ENCODE measurements at places on chromosomes 3 and 15.

DNA sequence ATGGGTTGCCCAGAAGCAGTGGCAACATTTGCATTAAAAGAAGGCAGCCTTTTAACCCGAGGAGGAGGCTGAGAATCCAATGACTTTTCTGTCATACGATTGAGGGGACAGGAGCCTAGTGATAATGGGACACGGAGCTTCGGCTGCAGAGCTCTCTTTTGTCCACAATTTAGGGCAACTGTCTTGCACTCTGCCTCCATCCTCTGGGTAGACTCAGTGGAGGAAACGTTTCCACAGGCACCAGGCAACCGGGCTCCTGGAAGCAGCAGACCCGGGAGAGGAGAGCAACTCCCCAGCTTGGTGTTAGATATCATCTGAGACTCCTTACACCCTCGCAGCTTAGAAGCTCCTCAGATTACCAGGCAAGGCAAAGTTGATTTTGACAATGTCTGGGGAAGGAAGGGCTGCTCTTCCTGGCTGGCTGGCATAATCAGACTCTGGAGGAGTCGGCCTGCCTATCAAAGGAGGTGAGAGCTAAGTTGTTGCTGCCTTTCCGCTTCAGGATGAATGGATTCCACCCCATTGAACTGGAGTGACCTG, 43.5 kb upstream of the RNU6-1 start:
- DNase-seq = no peak

DNA sequence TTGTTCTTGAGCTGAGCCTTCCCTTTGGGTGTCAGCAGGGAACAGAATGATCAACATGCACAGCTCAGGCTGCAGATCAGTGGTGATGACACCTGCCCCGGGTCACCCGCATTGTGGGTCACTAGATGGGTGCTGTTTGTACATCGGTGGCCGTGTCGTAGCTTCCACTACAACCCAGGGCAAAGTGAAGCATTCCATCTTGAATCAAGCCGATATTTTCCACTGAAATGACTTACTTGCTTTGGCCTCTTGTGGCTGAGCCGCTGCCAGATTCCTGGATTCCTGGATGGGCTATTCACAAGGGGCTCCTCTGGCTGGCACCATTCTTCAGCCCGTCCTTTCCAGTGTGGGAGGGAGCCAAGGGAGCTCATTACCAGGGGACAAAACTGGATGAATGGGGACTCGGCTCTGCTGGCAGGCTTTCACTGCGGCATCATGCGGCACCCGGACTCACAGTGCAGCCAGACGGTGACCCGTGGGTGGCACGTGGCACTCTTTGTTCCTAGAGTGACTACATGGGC, 65.6 kb downstream of the SLCO3A1 start:
- DNase-seq = peak; percentile 64

DNA sequence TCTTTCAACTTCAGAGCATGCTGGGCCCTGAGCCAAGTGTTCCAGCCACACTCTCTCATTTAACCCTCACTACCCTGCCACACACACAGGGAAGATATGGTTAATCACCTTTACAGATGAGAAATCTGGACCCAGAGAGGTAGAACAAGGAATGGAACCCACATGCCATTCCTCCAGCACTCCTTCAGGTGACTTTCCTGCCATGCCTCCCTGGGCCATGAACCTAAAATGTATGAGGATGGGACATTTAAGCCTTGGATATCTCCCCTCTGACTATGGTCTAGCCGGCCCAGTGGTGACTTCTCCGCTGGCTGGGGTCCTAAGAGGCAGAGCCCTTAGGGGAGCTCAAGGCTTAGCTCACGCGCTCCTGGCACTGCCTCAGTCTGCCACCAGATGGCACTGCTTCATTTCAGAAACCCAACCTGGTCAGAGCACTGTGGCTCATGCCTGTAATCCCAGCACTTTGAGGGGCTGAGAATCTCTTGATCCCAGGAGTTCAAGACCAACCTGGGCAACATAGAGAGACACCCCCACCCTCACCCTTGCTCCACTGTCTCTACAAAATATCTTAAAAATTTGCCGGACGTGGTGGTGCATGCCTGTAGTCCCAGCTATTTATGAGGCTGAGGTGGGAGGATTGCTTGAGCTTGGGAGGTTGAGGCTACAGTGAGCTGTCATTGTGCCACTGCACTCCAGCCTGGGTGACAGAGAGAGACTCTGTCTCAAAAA, 2.2 kb upstream of the DCAF1 start:
- peak; percentile 90 for DNase-seq

GRCh38 chr15:40136470-40137302, 24.2 kb upstream of the BUB1B start:
- DNase-seq = peak; percentile 5

DNA sequence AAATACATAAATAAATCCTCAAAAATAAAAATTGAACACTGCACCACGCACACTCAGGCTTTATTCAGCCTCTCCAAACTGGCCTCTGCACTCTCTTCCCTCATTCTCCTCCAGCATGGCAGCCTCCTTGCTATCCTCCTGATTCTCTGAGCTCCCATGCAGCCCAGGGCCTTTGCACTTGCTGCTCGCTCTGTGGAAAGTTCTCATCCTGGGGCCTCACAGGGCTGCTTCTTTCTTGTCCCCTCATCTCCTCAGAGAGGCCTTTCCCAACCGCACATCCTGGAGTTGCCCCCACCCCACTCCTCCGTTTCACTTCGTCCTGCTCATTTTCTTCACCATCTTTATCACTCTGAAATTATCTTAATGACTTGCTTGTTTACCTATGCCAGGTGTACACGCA, 123.0 kb downstream of the SHQ1 start:
- no peak for DNase-seq

DNA sequence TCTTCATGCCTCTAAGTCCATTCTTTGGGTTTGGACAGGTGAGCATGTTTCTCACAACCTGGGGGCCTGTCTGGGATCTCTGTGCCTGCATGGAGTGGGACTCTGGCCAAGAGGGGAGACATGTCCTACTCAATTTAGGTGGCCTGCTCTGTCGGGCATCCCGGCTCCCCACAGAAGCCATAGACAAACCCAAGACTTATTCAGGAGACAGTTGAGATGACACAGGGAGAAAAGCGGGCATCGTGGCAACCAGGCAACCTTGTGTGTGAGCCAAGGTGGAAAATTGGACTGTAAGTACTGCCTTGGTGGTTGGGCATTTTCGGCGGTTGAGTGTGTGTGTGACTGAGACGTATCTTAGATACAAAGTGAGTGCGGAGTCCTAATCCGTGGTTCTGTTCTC, 40.5 kb downstream of the PPCDC start:
- DNase-seq = no peak

DNA sequence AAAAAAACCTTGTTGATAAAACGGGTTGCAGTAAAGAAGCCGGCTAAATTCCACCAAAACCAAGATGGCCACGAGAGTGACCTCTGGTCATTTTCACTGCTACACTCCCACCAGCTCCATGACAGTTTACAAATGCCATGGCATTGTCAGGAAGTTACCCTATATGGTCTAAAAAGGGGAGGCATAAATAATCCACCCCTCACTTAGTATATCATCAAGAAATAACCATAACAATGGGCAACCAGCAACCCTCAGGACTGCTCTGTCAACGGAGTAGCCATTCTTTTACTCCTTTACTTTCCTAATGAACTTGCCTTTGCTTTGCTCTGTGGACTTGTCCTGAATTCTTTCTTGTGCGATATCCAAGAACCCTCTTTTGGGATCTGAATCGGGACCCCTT, 14.4 kb upstream of the CDC25A start:
- no peak for DNase-seq

DNA sequence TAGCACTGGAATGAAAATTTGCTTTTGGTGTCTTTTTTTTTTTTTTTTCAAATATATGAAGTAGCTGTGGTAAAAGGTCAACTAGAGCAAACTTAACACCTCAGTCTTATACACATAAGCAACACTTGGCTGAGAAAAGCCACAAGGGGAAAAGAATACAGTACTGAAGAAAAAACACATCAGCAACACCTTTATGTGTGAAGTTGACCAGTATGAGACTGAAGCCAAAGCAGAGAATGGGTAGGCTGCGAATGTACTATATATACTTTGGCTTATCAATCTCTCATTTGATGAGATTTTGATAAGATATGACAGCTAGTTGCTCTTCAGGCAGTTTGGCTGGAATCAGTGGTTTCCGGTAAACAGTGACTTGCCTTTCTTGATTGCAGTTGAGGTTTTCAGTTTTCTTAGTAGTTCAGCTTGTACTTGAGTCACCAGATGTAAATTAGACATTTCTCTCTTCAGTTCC, 22.0 kb upstream of the ZCWPW2 start:
- no peak for DNase-seq

DNA sequence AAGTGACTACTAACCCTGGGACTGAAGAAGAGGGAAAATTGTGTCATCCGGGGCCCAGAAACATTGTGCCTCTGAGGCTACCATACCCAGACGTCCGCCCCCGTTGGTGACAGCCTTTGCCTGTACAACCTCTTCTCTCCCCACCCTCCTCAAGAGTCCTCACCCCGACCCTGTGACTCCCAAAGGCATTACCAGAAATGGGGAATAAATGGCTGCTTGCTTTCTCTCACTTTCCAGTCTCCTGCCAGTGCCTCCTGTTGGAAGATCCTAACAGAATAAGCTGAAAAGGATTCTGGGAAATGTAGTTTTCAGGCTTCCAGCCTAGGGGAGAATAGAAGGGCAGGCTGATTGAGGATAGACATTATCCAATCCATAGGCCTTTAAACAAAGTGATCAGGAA, 30.8 kb upstream of the SLC25A36 start:
- DNase-seq = no peak

DNA sequence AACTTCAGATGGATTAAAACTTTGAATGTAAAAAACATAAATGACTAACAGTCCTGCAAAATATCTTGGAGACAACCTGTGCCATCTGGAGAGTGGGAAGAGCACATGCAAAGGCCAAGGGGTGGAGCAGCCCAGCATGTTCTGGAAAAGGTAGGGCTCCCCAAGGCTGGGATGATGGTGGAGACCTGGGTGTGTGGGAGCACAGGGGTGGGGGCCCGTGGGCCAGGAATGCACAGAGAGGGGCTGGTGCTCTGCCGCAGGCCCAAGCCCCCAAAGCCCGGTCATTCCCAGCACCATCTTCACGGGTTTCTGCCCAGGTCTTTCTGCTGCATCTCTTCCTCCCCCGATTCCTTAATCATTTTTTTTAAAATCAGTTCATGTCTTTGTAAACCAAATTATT, 9.7 kb upstream of the GATA2 start:
- DNase-seq = no peak

- DNase-seq = no peak
These were observed 34.4 kb downstream of the FAM240A start for GRCh38 chr3:46646700-46647099.

DNA sequence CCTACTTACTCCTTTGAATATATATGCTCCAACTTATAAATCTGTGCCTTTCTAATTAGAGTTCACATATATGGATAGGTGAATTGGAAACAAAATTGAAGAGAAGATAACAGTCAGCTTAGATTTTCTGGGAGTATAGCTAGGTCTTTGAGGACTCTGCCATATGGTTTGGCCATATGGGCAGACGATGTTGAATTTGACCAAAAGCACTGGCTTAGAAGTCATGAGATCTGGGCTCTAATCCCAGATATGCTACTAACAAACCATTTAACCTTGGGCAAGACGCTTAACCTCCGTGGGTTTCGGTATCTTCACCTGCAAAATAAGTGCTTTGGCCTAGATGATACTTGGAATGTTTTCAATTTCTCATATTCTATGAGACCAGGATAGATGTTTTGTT, 154.1 kb downstream of the LSAMP start:
- no peak for DNase-seq

DNA sequence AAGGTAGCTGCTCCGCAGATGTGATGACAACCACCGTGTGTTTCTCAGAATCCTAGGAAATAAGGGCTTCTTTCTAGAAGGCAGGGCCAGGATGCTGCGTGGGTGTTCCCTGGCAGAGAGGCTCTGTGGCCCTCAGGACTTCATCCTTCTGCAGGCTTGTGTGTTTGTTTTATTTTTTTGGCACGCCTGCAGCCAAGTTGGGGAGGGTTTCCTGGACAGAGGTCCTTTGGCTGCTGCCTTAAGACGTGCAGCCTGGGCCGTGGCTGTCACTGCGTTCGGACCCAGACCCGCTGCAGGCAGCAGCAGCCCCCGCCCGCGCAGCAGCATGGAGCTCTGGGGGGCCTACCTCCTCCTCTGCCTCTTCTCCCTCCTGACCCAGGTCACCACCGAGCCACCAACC, at the start of gene CLEC3B:
TSS of gene CLEC3B (plus strand) at position 266 of the 400 bp plus-strand sequence. CDS start at position 326, 60 bp downstream.
- peak; percentile 77 for DNase-seq

DNA sequence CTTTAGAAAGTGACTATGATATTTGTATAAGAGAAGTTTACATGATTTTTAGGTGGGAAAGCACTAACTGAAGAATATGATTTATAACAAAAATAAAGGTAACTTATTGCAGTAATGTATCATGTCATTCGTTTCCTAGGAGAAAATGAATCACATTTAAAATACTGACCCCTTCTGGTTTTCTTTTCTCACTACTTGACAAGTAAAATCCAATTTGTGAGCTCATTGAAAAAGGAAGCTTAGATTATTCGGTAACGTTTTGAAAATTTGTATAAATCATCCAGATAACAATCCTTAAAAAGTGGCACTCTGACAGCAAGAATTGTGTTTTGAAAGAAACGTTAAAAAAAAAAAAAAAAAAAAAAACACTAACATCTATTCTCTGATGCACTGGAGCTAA, 39.0 kb downstream of the NSUN3 start:
- DNase-seq = no peak

GRCh38 chr15:41822471-41822870, 5.4 kb upstream of the JMJD7 start:
- DNase-seq = no peak

- DNase-seq = no peak
These were observed 78.2 kb upstream of the TRPM1 start for GRCh38 chr15:31179693-31180092.

- no peak for DNase-seq
These were observed 150.5 kb downstream of the CFAP20DC start for GRCh38 chr3:58899159-58899952.

DNA sequence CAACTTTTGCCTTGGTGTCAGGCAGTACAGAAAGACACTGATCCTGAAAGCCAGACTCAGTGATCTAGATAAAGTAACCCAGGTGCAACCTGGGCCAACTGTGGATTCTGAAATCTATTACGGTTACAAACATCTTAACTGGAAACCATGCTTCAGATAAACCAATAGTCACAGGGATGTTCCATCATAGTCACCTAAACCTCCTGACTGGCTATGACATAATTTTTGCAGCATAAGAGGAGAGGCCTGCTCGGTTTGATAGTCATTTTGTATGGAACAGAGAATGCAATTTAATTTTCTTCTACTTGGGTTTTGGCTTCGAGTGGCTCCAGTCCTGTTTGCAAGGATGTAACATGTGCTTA, 3.7 kb downstream of the SLCO3A1 start:
- no peak for DNase-seq

- no peak for DNase-seq
These were observed 408.6 kb downstream of the PDCD6IP start for GRCh38 chr3:34207002-34207401.

- no peak for DNase-seq
These were observed 30.3 kb downstream of the RPN1 start for GRCh38 chr3:128620268-128620691.

DNA sequence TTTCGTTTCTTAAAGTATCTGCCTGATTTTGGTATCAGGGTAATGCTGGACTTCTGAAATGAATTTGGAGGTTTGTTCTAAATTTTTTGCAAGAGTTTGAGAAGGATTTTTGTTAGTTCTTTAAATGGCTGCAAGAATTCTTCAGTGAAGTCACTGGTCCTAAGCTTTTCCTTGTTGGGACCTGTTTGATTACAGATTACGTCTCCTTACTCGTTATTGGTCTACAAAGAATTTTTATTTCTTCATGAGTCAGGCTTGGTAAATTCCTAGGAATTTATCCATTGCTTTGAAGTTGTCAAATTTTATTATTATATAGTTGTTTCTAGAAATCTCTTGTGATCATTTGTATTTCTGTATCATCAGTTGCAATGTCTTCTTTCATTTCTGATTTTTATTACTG, 196.0 kb downstream of the DPH6 start:
- no peak for DNase-seq

- DNase-seq = no peak
These were observed 140.4 kb upstream of the ABI3BP start for GRCh38 chr3:101133652-101134051.
